HepG2 (cell line): ENCODE measurements at places on chromosomes 12 and 14. TPM values are rescaled to one million over a fixed set of nuclear protein-coding genes. Genes with fewer than 3 reads are reported as not detected.

The ENDOU gene
- total RNA-seq: not detected in 2 replicates

The MGST1 gene
- 96.0 and 119 TPM in 2 replicates for total RNA-seq

The NR1H4 gene
- total RNA-seq: 114 and 147 TPM in 2 replicates

The MFAP5 gene
- total RNA-seq: not detected in 2 replicates

- DNase-seq: no peak
- no peaks in the 10 kb centered on the region; the same call in 1 of the 2 replicates for H3K27me3 ChIP-seq
- no peak overlapping the region for H3K27ac ChIP-seq
- no peaks in the 10 kb centered on the region for H3K36me3 ChIP-seq
- H3K4me1 ChIP-seq: no peaks in the 10 kb centered on the region
Measured at GRCh38 chr12:15558915-15559528, 230.2 kb downstream of the EPS8 start.

GRCh38 chr12:30928356-30929244 lies 2.1 kb downstream of the TSPAN11 start:
- no peaks in the 10 kb centered on the region for H3K4me1 ChIP-seq
- no peaks in the 10 kb centered on the region for H3K36me3 ChIP-seq
- H3K4me3 ChIP-seq: no peak overlapping the region

DNA sequence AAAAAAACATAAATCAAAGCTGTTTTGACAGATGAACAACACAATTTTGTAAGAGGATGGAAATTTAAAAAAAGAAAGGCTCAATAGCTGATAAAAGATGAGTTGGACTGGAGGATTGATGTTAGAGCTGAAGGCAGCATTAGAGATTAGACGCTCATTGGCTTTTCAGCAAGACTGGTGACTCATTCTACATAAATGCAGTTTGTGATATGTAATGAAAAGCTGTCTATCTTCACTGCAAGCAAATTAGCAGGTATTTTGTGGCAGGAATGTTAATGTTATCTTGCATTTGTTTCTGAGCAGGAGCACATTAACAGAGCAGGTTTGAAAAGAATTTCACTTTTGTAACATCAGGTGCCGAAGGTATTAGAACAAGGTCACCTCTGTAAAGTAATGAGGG lies 442.7 kb upstream of the NOVA1 start:
- H3K4me3 ChIP-seq: no peak overlapping the region
- no peaks in the 10 kb centered on the region for H3K36me3 ChIP-seq
- no peak overlapping the region for H3K27ac ChIP-seq
- no peaks in the 10 kb centered on the region for H3K27me3 ChIP-seq
- no peaks in the 10 kb centered on the region for H3K4me1 ChIP-seq
- no peak for DNase-seq

DNA sequence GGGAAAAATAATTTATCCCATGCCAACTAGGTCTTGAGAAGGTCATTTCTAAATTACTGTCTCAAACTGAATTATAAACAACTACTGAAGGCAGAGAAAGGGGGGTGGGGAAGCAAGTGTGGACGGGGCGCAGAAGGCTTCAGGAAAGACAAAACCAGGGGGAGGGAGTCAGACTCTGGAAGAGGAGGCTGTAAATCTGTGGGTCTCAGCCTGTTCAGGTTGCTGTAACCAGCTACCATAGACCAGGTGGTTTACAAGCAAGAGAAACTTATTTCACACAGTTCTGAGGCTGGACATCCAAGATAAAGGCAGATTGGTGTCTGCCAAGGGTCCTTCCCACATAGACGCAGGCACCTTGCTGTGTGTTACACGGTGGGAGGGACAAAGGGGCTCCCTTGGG lies 39.9 kb upstream of the FZD10 start:
- H3K36me3 ChIP-seq: no peaks in the 10 kb centered on the region
- peaks cover 34% of the 10 kb centered on the region; the same call in 2 of the 3 replicates for H3K27me3 ChIP-seq
- H3K27ac ChIP-seq: no peak overlapping the region
- H3K4me1 ChIP-seq: no peaks in the 10 kb centered on the region
- H3K4me3 ChIP-seq: no peak overlapping the region
- no peak for DNase-seq

DNA sequence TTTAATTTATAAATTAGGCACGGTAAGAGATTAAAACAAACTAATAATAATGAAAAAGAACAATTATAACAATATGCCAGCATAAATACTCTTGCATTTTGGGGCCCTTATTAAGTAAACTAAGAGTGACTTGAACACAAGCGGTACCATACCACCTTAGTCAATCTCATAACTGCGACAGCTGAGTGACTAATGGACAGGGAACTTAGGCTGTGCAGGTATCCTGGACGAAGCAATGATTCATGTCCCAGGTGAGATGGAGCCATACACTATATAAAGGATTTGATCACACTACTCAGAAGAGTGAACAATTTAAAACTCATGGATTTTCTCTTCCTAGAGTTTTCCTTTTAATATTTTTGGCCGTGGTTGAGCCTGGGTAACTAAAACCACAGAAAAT lies 4.3 kb downstream of the KLRC4 start:
- no peaks in the 10 kb centered on the region for H3K4me1 ChIP-seq
- H3K27me3 ChIP-seq: no peaks in the 10 kb centered on the region
- no peaks in the 10 kb centered on the region for H3K36me3 ChIP-seq

DNA sequence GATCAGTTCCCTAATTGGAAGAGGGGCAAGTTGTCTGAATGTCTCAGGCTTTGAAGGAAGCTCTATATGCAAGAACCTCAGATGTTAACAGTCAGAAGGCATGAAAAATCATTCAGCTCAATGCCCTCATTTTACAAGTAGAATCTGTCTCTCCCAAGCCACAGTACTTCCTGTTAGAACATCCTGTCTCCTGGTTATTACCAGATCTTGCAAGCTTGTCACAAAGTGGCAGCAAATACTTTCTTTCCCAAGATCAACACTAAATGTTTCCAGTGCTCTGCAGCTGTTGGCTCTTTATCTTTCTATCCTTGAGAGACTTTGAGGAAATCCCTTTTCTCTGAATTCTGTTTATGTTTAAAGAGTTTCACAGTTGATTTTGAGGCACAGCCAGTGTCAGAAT lies 235.5 kb downstream of the AKAP6 start:
- no peaks in the 10 kb centered on the region for H3K36me3 ChIP-seq
- H3K4me1 ChIP-seq: no peaks in the 10 kb centered on the region
- H3K4me3 ChIP-seq: no peak overlapping the region
- no peak overlapping the region for H3K27ac ChIP-seq
- DNase-seq: no peak
